ENCODE measurements at places on chromosomes 11 and 22.
A peak's percentile ranks its signal among the peaks of the same experiment; 100 is the strongest.

GRCh38 chr22:49310354-49310753, 517.3 kb downstream of the BRD1 start:
- DNase-seq, result no peak

- DNase-seq, result no peak
Measured at GRCh38 chr11:103609117-103610066, 427.0 kb upstream of the DDI1 start.

GRCh38 chr11:123313262-123313661, 116.8 kb upstream of the GRAMD1B start:
- DNase-seq, result no peak

- no peak for DNase-seq
Measured at GRCh38 chr11:95521133-95521542, 268.4 kb downstream of the FAM76B start.

GRCh38 chr11:67261946-67262681, 4.2 kb upstream of the GRK2 start:
- DNase-seq, result no peak

DNA sequence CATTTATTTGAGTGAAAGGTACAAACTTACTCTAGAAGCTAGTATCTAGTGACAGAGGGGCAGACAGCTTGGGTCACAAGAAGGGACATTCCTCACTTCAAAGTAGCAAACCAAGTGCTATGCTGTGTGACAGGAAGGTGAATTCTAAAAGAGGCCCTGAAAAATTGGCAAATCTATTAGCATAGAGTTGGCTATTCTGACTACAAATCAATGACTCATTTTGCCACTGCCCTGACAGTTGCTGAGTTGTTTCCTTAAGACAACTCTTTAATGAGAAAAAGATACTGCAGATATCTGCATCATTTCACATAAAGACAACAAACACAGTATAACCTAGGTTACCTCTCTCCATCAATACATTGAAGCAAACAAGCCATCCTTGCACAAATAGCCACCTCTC, 524.0 kb upstream of the LRRC4C start:
- DNase-seq, result no peak

- DNase-seq, result no peak
Measured at GRCh38 chr11:55172734-55173415, 89.1 kb upstream of the TRIM48 start.

- peak; percentile 18 for DNase-seq
Measured at GRCh38 chr22:33000342-33001280, 57.6 kb downstream of the SYN3 start.

DNA sequence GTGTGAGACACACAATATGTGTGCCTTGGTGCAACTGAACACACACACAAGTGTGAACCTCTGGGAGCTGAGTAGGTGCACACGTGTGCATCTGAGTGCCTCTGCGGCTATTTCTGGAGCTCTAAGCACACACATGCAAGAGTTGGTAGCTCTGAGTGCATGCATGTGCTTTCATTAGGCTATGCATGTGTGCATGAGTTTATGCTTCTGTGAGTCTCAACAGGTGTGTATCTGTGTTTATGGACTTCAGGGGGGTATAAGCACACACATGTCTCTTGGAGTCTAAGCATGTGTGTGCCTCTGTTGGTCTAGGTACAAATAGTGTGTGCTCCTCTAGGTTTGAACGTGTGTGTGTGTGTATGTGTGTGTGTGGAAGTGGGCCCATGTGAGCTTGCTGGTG, 25.8 kb downstream of the SLC22A12 start:
- no peak for DNase-seq

DNA sequence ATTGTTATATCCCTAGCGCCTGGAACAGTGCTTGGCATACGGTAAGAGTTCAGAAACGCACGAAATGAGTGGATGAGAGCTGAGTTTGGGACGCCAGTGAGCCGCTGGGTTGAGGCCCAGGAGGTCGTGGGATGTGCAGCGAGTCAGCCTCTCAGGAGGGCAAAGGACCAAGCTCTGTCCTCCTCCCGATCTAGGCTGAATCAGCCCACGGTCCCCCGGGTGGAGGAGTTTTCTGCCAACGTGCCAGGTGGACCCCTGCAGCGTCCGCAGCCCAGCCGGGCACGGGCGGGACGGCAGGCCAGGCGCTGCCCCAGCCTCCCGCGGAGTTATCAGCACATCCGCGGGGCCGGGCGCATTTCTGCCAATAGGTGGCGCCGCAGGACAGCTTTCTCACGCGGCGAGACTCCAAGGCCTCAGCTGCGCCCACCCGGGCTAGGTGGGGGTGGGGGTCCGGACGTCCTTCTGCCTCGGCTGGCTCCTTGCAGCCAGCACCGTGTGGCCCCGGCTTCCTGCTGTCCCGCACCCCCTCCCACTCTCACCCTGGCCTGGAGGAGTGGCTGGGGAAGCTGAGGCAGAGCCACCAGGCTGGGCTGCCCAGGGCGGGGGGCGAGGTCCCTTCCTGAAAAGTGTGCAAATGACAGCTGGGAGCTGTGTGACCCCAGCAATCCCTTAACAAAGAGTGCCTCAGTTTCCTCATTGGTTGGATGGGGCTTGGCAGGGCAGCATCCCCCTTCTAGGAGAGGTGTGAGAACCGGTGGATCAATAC, 2.2 kb upstream of the RPS19BP1 start:
- DNase-seq, result peak; percentile 66

- DNase-seq, result no peak
Measured at GRCh38 chr22:49658902-49659280, 168.8 kb downstream of the BRD1 start.

GRCh38 chr11:111561791-111562325, 21.3 kb downstream of the LAYN start:
- DNase-seq, result no peak

DNA sequence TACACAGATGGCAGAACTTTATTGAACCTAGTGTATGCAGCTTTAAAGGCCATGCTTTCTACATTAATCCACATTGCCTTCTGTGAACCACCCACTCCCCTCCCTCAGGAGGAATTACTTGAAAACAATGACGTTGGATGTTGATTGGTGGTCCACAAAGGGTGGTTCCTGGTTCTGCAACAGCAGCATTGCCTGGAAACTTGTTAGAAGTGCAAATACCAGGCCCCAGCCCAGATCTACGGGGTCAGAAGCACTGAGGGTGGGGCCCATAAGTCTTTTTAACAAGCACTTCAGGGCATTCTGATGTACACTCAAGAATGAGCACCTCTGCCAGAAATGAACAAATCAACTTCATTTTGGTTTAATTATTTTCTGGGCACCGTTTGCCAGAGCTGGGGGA, 91.0 kb downstream of the ISX start:
- DNase-seq, result no peak

DNA sequence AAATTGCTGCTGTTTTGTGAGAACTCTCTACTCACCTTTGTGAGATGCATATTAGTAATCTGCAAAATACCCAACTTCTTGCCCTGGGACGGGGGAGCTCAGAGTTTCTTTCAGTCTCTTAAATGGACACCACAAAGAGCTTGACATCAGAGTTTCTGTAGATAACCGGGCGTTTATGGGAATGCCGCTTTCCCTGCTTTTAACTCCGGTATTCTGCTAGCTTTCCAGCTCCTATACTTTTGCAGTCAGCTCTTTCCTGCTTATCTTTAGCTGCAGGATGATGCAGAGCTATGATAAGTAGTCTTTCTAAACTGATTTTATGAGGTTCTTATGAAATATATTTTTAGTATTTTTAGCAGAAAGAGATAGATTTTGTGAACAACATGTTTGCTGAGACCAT, 154.6 kb upstream of the SORL1-AS1 start:
- DNase-seq, result no peak

GRCh38 chr22:35514366-35514765, 26.3 kb upstream of the RASD2 start:
- DNase-seq, result no peak

DNA sequence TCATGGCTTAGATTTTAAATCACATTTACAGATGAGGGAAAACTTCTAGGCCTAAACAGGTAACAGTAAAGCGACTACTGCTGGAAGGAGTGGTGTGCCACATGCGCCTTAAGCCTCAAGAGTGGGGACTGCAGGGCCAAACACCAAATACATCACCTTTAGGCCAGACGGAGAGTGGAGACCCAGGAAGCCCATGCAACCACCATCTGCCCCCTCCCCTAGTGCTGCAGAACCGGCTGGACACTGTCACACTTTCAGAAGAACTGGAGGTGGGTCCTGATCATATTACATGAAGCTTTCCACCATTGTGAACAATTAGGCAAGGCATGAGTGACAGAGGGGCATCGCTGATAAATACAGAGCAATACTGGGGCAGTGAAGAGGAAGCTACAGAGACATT, 28.9 kb downstream of the SLC25A18 start:
- no peak for DNase-seq

DNA sequence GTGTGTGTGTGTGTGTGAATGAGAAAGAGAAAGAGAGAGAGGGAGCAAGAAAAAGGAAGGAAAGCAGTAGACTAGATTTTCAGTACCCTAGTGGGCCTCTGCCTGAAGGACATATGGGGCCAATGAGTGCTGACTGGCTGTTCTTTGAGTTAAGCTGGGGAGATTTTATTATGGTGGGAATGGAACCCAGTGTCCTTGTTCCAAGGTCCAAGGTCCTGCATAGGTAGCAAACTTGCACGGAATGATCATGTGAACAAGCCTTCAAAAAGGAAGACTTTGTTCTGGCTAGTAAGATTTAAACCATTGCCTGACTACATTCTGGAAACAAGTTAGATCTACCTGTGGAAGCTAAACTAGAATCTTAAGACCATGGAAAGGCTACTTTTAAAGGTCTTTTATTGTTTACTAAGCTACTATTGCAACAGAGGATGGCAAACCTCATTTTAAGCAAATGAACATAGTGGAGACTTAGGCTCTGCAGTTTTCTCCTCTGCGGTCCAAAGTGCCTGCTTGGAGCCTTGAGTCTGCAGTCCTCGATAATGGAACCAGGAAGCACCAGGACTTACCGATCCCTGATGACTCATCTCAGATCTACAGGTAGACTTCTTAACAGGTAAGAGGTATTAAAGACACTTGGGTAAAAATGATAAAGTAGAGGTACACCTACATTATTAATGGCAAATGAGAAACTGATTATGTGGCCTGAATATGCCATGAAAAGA, 10.2 kb upstream of the GRAMD1B start:
- no peak for DNase-seq

GRCh38 chr22:33030923-33031525, 27.2 kb downstream of the SYN3 start:
- no peak for DNase-seq

DNA sequence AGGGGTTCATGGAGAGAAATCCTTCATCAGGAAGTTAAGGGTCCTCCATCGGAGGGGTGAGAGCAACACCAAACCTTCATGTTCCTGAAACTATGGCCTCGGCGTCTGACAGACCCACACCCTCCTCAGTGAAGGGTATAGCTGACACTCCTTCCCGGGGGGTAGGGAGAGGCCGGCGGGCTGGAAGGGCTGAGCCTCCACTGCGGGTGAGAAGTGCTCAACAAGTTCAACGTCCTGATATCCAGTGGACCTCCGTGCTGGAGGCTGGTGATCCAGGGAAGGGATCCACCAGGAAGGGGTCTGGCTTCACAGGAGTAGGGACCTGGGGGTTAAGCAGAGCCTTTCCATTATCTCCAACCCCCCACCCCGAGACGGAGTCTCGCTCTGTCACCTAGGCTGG, 12.3 kb downstream of the CARS1 start:
- no peak for DNase-seq

DNA sequence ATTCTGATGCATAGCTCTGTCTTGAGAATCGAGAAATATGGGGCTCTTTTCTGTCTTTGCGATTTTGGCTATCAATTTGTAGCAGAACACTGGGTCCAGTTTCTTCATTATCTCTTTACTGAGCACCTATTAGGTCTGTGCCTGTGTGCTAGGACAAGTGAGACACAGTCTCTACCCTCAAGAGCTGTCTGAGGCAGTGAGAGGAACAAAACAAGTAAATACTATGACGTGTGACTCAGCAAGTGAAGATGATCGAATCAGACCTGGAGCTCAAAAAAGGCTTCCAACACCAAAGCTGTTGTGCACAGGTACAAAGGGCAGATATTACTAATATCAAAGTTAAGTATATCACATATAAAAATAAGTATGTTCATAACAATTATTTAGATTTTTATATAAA, 52.4 kb downstream of the LGR4 start:
- DNase-seq, result no peak

DNA sequence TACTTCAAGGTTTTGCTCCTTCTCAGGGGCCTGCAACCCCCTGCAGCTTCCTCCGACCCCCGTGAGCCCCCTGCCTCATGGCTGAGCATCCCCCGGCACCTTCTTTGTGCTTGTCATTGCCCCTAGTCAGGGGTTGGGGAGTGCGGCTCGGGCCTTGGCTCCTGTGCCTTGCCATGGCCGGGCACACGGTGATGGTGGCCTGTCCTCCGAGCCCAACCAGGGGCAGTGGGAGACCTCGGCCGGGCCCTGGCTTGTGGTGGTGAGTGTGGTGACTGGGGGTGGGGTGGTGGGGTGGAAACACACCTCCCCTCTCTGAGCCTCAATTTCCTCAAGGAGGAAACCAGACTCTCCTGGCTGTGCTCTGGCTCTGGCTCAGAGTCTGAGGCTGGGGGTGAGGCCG, 1.5 kb upstream of the MRGPRG start:
- DNase-seq, result no peak

- no peak for DNase-seq
Measured at GRCh38 chr22:49951000-49951677, 9.4 kb upstream of the PIM3 start.

GRCh38 chr11:72588421-72589410, 85.5 kb downstream of the PDE2A start:
- no peak for DNase-seq

DNA sequence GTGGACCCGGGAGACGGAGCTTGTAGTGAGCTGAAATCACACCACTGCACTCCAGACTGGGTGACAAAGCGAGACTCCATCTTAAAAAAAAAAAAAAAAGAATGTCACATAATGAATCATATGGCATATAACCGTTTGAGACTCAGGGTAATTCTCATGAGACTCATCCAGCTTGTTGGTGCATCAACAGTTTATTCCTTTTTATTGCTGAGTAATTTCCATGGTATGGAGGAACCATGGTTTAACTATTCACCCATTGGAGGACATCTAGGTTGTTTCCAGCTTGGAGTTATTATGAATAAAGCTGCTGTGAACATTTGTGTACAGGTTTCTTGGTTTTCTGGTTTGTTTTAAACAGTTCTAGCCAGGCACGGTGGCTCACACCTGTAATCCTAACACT, 25.3 kb downstream of the PPARA start:
- no peak for DNase-seq

DNA sequence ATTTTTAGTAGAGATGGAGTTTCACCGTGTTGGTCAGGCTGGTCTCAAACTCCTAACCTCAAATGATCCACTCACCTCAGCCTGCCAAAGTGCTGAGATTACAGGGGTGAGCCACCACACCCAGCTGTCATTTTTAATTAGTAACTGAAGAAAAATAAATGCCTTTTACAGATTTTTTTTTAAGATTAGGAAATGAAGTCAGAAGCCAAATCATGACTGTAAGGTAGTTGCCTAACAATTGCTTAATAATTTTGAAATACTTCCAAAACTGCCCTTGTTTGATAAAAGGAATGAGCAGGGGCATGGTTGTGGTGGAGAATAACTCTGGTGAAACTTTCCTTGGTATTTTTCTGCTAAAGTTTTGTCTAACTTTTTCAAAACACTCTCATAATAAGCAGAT, 98.9 kb upstream of the SLC5A12 start:
- DNase-seq, result no peak

- DNase-seq, result no peak
Measured at GRCh38 chr11:64122411-64123410, 43.2 kb downstream of the MACROD1 start.

GRCh38 chr11:33694346-33695050, 6.1 kb downstream of the C11orf91 start:
- no peak for DNase-seq

Measured in CD4-positive, alpha-beta T cell treated with Interleukin-15 for 1 hour (primary cell).